ENCODE measurements at places on chromosomes 5 and 9.

DNA sequence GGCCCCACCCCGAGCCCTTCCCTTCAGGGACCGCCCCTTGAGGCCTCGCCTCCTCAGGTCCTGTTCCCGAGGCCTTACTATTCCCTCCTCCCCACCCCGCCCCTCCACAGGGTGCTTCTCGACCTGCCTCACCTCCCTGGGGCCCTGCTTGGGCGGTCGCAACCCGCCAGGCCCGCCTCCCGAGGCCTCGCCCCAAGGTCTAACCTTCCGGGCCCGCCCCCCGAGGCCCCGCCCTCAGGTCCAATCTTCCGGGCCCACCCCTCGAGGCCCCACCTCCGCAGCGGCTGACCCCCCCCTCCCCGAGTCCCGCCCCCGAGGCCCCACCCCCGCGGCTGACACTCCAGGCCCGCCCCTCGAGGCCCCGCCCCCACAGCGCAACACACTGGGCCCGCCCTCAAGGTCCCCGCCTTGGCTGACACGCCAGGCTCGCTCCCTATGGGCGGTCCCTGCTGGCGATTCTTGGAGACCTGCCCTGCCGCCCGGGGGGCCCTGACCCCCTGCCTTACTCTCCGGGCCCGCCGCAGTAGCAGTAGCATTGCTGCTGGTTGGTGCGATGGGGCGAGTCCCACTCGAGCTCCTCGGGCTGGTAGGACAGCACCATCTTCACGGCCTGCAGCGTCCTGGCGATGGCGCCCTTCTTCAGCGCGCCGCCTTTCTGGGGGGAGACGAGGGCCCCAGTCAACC is 8.2 kb downstream of the PHF19 start:
- peak; percentile 88 for DNase-seq

- no peak for DNase-seq
These were observed 3.3 kb upstream of the CLTA start for GRCh38 chr9:36187414-36187813.

DNA sequence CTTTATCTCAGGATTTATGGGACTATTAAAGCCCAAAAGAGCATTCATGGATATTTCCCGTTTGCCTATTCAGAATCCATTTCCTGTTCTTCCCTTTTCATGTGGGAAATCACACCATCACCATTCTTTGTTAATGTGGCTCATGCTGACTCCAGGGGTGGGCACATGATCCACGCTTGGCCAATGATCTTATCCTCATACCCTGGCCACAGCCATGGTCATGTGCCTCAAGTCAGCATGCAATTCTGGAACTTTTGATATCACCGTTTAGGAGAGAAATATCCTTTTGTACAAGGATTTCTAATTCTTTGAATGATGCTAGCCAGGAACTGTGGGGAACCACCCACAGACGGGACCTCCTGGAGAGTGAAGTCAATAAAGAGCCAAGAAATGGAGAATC is 272.2 kb downstream of the PRELID2 start:
- DNase-seq, result no peak

GRCh38 chr5:107900721-107901120 is 230.0 kb upstream of the EFNA5 start:
- DNase-seq, result no peak

DNA sequence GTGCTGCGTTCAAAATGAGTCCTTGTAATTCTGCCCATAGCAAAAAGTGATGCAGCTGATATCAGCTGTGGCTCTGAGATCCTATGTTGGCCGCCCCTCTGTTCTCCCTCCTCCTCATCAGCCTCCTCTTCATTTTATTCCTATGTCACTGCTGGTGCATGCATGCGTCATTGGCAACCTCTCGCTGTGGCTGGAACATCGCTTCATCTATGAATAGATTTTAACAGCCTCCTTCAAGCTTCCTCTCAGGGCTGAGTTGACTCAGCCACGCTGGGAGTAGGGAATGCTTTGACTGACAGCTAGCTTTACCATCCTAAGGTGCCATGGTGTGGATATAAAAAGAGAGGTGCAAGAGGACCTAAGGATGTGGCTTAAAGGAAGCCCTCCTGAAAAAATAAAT is 303.5 kb downstream of the PLK2 start:
- DNase-seq, result no peak

GRCh38 chr9:116209414-116210116 is 56.0 kb downstream of the PAPPA start:
- DNase-seq, result no peak

DNA sequence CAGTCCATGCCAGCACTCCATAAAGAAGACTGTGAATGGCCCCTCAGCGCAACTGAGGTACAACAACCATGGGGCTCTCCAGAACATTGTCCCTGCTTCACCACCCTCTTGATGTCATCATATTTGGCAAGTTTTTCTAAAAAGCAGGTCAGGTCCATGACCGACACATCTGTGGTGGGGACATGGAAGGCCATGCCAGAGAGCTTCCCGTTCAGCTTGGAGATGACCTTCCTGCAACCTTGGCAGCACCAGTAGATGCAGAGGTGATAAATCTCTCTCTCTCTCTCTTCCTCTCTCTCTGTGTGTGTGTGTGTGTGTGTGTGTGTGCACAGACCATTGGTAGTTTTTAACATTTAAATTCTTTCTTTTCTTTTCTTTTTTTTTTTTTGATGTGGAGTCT is 35.4 kb upstream of the AGXT2 start:
- no peak for DNase-seq

- DNase-seq, result no peak
These were observed 4.5 kb upstream of the DMRT3 start for GRCh38 chr9:971901-972500.

DNA sequence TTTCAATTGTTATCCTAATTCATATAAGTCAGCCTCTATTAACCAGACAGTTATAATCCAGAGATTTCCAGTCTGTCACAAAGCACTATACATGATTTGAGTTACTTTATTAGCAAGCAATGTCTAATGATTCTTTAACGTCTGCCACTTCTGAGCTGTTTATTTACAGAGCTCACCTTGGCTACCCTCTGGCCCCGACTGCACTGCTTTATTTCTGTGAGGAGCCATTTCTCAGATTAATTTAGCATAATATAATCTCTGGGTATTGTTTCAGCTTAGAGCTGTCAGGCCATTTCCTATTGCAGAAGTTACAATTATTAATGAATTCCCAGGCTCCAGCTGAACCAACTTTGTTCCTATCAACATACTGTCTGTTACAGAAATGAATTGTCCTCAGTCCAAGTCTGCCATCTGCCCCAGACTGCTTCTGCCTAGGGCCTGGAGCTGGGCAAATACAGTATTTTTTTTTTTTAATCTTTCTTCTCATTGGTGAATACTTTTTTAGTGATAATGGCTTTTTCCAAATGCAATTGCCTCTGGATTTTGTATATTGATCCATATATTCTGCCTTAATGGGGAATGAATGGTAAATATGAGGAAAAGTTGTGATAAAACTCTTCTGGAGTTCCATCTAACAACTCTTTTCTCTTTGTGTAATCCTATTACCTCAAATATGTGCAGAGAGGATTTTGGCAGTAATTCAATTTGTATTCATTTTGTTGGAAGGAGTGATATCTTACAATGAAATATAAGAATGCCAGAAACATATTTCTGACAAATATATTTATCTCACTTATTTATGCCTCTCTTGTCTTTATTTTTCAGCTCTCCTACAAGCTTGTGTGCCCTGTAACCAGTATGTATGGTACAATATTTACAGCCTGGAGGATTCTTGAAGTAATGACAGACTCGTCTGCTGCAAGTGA is 104.7 kb downstream of the FOCAD start:
- no peak for DNase-seq

- no peak for DNase-seq
These were observed 121.8 kb downstream of the ZNF354C start for GRCh38 chr5:179181988-179182387.

GRCh38 chr9:134187110-134187531 is 22.8 kb upstream of the RNU6ATAC start:
- no peak for DNase-seq

DNA sequence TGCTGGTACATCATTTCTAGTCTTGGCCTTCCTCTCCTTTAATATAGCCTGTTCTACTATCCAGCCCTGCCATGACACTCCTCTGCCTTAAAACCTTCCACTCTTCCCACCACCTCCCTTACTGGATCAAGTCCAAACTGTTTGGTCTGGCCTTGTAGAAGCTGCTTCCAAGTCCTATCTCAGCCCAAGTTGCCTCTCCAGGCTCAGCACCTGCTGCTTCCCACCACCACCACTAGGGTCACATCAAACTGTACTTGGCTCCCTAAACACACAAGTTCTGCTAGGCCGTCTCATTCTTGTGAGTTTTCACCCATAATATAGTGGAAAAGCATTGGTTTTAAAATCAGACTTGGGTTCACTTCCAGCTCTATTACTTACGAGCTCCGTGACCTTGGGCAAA is 1.4 kb downstream of the NDUFA8 start:
- peak; percentile 33 for DNase-seq

DNA sequence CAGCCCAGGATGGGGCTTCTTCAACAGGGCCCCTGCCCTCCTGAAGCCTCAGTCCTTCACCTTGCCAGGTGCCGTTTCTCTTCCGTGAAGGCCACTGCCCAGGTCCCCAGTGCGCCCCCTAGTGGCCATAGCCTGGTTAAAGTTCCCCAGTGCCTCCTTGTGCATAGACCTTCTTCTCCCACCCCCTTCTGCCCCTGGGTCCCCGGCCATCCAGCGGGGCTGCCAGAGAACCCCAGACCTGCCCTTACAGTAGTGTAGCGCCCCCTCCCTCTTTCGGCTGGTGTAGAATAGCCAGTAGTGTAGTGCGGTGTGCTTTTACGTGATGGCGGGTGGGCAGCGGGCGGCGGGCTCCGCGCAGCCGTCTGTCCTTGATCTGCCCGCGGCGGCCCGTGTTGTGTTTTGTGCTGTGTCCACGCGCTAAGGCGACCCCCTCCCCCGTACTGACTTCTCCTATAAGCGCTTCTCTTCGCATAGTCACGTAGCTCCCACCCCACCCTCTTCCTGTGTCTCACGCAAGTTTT is 23.6 kb downstream of the PCDHGC5 start:
- DNase-seq, result peak; percentile 66

GRCh38 chr5:57207681-57208080 is 33.8 kb downstream of the GPBP1 start:
- no peak for DNase-seq

DNA sequence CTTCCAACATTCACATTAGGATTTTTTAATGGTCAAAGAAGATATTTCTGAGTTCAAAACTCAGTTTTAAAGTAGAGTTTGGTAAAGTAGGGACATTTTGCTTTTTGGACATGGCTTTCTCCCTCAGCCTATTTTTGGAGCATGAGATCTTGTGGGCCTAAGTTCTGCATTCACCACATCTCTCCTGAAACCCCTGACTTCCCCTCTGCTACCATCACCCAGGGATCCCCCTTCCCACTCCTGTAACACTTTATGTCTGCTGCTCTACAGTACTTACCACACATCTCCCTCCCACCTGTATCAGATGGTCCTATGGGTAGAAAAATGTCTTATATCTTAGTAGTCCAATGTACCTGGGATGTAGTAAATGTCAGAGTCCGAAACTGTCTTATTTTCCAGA is 48.2 kb upstream of the JAK2 start:
- no peak for DNase-seq

GRCh38 chr9:127004946-127005769 is 90.6 kb downstream of the RALGPS1 start:
- peak; percentile 74 for DNase-seq

- no peak for DNase-seq
These were observed 3.5 kb downstream of the ALDH7A1 start for GRCh38 chr5:126591549-126591948.

DNA sequence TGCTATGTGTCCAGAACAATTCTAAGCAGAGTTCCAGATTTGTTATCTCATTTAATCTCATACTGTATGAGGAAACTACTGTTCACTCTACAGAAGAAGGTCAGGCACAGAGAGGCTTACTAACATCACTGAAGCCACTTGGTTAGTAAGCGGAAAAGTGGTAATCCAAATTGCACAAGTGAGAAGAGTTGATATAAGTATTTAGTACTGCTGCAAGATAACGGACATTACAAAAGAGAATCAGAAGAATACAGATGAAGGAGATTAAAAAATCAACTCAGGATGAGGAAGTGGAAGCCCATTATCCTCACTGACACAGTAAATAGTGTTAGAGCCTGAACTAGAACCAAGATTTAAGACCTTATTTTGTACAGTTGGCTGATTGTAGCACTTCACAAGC is 22.3 kb upstream of the TLR4 start:
- DNase-seq, result no peak

GRCh38 chr9:71681708-71682272 is 86.5 kb downstream of the CEMIP2 start:
- no peak for DNase-seq

DNA sequence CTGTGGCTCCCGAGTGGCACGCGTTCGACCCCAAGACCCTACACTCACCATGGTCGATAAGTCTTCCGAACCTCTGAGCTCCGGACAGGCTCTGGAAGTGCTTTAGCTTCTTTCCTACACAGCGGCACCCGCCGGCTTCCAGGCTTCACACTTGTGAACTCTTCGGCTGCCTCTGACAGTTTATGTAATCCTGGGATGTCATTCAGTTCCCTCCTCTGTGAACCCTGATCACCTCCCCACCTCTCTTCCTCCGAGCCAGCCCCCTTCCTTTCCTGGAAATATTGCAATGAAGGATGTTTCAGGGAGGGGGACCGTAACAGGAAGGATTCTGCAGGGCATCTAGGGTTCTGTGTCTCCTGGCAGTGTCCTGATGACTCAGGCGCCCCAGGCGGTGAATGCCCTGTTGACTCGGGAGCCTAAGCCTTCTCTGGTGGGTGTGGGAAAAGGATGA is at the start of gene CD14:
Gene CD14 (minus strand): TSS at position 155 of the 451 bp plus-strand sequence. CDS start 104 bp downstream, at position 51.
- no peak for DNase-seq

GRCh38 chr9:79928661-79929223 is 357.0 kb downstream of the TLE4 start:
- DNase-seq, result no peak
